ENCODE measurements at places on chromosomes 2 and 18.
A peak's percentile ranks its signal among the peaks of the same experiment; 100 is the strongest.

DNA sequence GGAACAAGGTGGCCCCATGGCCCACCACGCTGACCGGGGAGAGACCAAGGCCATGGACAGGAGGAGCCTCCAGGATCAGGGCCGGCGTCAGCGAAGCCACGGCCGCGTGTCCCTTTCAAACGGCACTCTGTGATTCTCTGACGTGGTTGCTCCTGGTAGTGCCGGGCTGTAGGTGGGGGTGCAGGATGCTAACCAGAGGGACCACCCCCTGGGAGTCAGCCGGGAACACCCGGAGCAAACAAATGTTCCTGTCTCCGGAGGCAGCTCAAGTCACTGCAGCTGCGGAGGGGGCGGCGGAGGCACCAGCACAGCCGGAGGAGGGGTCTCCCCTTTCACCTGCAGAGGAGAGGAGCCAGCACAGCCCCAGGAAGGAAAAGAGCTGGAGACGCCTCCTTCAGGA is 750.6 kb upstream of the SALL3 start:
- H3K4me1 ChIP-seq, result no peaks in the 10 kb centered on the region
- no peaks in the 10 kb centered on the region for H3K27me3 ChIP-seq
- no peak overlapping the region for H3K27ac ChIP-seq

- no peaks in the 10 kb centered on the region for H3K27me3 ChIP-seq
- no peak overlapping the region for H3K27ac ChIP-seq
- DNase-seq, result no peak
- no peaks in the 10 kb centered on the region for H3K4me1 ChIP-seq
- no peak overlapping the region for H3K4me3 ChIP-seq
Measured at GRCh38 chr2:158202161-158202815, 100.6 kb downstream of the UPP2 start.

DNA sequence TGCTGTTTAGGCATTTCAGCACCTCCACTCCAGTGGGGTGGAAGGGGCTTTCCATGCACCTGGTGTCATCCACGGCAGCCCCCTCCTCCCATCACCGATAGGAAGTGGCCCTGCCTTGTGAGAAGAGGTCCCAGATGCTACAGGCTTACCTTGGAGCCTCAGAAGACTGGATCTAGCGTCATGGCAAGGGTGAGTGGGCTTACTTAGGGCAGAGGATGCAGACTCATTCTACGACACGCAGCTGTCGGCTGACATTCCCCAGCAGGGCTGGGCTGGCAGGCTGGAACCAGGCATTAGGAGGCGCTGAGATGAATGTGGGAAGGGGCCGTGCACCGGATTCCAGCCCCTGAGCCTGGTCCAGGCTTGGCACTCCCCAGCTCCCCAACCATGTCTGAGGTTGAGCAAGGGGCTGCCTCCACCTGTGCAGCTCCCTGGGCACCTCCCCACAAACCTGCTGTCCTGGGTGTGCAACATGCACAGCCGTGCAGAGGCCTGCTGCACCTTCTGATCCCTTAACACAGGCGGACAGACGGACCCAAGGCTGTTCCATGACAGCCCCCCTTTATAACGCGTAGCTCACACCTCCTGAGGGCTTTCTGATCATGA is 1.7 kb upstream of the PRLH start:
- no peak overlapping the region for H3K4me3 ChIP-seq
- H3K4me1 ChIP-seq, result no peaks in the 10 kb centered on the region
- no peak for DNase-seq
- H3K27ac ChIP-seq, result no peak overlapping the region
- no peaks in the 10 kb centered on the region for H3K36me3 ChIP-seq

DNA sequence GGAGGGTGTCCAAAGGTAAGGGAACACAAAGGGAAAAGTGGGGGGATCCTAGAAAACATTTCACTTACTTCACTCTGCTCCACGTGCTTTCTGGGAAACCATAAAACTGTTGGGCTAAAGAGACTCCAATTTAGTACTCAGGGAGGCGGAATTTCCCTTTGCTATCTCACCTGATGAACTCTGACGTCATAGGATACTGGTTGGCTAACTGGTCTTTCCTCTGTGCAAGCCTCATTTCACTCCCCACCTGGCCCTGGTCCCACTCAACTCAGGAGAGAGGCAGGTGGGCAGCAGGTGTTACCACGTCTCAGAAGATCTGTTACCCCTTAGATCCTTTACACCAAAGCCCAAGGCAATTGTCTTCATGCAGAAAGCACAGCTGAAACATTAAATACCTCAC is 51.8 kb upstream of the PMAIP1 start:
- H3K27me3 ChIP-seq, result no peaks in the 10 kb centered on the region
- no peak overlapping the region for H3K27ac ChIP-seq
- H3K36me3 ChIP-seq, result no peaks in the 10 kb centered on the region
- DNase-seq, result no peak

DNA sequence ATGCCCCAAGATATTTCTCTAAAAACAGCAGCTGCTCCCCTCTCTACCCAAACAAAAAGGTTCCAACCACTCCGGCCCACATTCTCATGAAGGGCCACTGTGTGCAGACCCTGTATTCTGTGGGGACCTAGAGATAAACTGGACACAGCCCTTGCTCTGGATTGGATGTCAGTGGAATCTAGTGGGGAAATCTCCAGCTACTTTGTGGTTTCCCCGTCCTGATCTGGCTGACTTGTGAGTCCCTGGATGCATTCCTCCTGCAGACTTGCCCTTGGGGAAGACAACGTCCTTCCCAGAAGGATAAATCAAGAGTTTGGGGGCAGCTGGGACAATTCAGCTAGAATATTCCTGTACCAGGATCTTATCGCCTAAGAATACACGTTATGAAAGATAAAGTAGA is 151.1 kb downstream of the FSHR start:
- H3K4me1 ChIP-seq, result no peaks in the 10 kb centered on the region
- no peaks in the 10 kb centered on the region for H3K36me3 ChIP-seq
- H3K27ac ChIP-seq, result no peak overlapping the region
- no peaks in the 10 kb centered on the region for H3K27me3 ChIP-seq
- H3K4me3 ChIP-seq, result no peak overlapping the region

GRCh38 chr2:190277234-190278112 is 42.2 kb downstream of the HIBCH start:
- no peaks in the 10 kb centered on the region for H3K4me1 ChIP-seq
- no peak overlapping the region for H3K27ac ChIP-seq
- H3K27me3 ChIP-seq, result no peaks in the 10 kb centered on the region
- H3K4me3 ChIP-seq, result no peak overlapping the region
- H3K36me3 ChIP-seq, result no peaks in the 10 kb centered on the region

- no peaks in the 10 kb centered on the region for H3K4me1 ChIP-seq
- no peaks in the 10 kb centered on the region for H3K27me3 ChIP-seq
- peak overlapping the region; percentile 39 for H3K27ac ChIP-seq
- no peak overlapping the region for H3K4me3 ChIP-seq
- H3K36me3 ChIP-seq, result no peaks in the 10 kb centered on the region
- DNase-seq, result no peak
Measured at GRCh38 chr2:102149243-102149642, 6.7 kb downstream of the IL1R1 start.

DNA sequence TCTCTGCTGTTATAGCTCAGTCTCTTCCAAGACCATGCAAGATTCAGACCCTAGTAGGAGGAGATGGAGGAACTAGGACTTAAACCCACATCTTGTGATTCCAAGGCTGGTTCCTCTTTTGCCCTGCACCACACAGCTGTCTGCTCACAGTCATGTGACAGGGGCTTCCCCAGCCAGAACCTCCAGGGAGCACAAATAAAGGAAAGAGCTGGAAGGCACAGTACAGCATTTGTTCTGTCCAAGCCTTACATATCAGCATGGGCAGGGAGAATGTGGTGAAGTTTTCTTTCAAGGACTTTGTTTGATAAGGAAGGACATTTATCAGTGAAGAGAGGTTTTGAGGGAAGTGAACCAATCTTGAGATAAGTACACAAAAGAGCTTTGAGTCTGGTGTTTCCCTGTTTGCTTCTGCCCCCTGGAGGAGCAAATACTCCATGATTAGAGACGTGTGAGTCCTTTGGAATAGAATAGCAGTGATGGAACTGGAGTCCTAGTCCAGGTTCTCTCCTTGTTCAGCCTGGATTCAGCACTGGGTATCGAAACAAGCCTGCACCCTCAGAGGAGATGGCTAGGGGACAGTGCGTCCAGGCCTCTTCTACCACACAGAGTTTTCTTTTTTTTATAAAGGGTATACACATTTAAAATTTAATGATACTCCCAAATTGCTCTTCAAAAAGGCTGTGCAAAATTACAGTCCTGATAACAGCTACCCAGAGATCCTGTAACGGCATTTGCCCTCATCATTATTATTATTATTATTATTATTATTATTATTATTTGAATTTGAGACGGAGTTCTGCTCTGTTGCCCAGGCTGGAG is 24.6 kb upstream of the CASP10 start:
- peak overlapping the region; percentile 62 for H3K27ac ChIP-seq
- peaks cover 62% of the 10 kb centered on the region for H3K36me3 ChIP-seq
- H3K4me3 ChIP-seq, result no peak overlapping the region
- peak; percentile 66 for DNase-seq

GRCh38 chr2:64086347-64087082 is 57.7 kb downstream of the PELI1 start:
- no peak overlapping the region for H3K4me3 ChIP-seq
- H3K4me1 ChIP-seq, result no peaks in the 10 kb centered on the region
- no peak for DNase-seq
- no peak overlapping the region for H3K27ac ChIP-seq
- no peaks in the 10 kb centered on the region for H3K27me3 ChIP-seq

DNA sequence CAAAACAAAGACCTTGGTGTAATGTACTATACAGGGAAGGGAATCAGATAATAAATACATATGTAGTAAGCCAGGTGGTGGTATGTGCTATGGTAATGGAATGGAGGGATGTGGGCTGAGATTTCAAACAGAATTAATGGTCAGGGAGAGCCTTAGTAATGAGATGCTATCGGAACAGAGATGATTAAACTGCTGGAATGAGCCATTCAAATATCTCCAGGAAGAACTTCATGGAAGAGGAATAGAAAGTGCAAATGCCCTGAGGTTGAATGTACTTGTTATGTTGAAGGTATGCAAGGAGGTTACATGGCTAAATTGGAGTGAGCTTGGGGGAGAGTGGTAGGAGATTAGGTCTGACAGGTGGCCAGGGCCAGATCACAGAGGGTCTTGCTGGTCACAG is 5.1 kb downstream of the SERPINB11 start:
- no peaks in the 10 kb centered on the region for H3K27me3 ChIP-seq
- H3K27ac ChIP-seq, result no peak overlapping the region
- no peaks in the 10 kb centered on the region for H3K36me3 ChIP-seq
- peaks cover 3% of the 10 kb centered on the region for H3K4me1 ChIP-seq

DNA sequence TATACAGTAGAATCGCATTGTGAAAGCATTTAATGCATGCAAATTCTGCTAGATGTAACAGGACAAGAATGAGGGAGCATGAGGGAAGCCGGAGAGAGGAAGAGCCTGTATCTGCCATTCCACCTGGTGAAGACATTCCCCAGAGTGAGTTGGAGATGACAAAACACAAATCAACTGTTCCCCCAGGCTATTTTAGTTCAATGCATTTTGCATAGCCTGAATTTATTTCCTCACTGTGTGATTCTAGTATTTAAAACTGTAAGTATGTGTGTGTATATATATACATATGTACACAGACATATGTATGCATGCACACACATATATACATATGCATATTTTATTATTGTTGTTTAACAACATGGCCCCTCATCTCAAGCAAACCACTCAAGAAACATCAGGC is 54.7 kb downstream of the CCDC68 start:
- H3K4me1 ChIP-seq, result no peaks in the 10 kb centered on the region
- no peak for DNase-seq
- H3K27me3 ChIP-seq, result no peaks in the 10 kb centered on the region
- no peaks in the 10 kb centered on the region for H3K36me3 ChIP-seq
- H3K4me3 ChIP-seq, result no peak overlapping the region

DNA sequence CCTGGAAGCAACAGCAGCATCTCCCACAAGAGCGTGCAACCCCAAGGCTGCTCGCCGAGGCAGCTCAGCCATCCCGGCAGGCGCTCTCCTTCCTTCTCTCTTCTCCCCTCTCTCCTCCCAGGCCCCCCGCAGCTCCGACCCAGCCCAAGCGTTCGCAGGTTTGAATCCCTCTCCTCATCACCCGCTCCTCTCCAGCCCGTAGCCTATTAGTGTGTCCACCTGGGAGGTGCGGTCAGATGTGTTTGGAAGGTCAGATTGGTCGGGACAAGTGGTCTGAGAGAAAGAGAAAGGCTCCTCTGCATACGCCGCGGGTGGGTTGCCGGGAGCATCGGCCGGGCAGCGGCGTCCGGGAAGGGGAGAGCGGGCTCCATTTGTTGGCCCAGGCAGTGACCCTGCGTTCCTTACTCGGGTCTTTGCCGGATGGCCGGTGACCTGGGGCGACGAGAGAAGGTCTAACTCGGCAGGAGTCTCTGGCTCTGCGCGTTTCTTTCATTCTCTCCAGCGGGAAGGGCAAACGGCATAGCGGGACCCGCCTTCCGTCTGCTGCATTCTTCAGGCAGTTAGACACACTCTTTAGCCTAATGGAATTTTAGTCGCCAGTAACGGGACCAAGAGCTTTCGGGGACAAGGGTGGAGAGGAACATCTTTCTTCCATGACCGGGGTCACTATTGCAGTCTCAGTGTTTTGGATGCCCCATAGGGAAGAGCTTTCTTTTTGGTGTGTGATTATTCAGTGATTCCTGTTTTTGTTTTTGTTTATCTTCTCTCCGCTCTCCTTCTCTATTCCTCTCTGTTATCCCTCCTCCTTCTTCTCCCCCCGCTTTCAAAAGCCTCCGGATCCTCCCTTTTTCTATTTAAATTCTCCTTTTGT is 1.1 kb upstream of the TMEFF2 start:
- peak overlapping the region; percentile 6 for H3K4me3 ChIP-seq
- peaks cover 99% of the 10 kb centered on the region for H3K27me3 ChIP-seq
- H3K36me3 ChIP-seq, result no peaks in the 10 kb centered on the region
- DNase-seq, result no peak
- H3K4me1 ChIP-seq, result peaks cover 29% of the 10 kb centered on the region
- H3K27ac ChIP-seq, result no peak overlapping the region

Data from transverse colon (tissue), 4 donors.